ENCODE measurements at places on chromosomes 2 and 18. TPM values are rescaled to one million over a fixed set of nuclear protein-coding genes. Genes with fewer than 3 reads are reported as not detected.

CFAP65 gene
- total RNA-seq = not detected

DNA sequence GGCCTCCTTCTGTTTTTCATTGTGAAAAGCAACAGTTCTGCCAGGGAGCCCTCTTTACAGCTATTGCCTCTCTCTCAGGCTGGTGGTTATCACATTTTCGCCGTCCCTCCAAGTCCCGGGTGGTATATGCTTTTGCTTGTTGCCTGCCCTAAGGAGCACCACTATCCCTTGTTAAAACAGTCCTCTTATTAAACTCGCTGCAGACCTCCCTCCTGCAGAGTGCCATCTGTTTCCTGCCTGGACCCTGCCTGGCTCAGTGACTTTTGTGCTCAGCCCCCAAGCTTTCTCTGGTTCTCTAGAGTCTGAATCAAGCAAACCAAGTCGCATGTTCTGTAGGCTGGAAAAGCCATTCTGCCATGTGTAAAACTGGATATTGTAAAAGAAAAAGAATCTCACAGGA lies 72.1 kb upstream of the FHL2 start:
- no peaks in the 10 kb centered on the region for H3K36me3 ChIP-seq
- H3K27ac ChIP-seq = no peak overlapping the region
- peaks cover 29% of the 10 kb centered on the region for H3K4me1 ChIP-seq

TTC31 gene
- total RNA-seq = 43.9 TPM

- H3K4me1 ChIP-seq = peaks cover 20% of the 10 kb centered on the region
- H3K36me3 ChIP-seq = no peaks in the 10 kb centered on the region
- H3K27ac ChIP-seq = no peak overlapping the region
- no peak overlapping the region for H3K4me3 ChIP-seq
- peak; percentile 4 for DNase-seq
Observed at GRCh38 chr18:22831441-22831904, 101.7 kb upstream of the RBBP8 start.

GRCh38 chr2:166773308-166773949 lies 114.9 kb upstream of the XIRP2 start:
- no peak for DNase-seq
- no peaks in the 10 kb centered on the region for H3K36me3 ChIP-seq
- no peak overlapping the region for H3K4me3 ChIP-seq

DNA sequence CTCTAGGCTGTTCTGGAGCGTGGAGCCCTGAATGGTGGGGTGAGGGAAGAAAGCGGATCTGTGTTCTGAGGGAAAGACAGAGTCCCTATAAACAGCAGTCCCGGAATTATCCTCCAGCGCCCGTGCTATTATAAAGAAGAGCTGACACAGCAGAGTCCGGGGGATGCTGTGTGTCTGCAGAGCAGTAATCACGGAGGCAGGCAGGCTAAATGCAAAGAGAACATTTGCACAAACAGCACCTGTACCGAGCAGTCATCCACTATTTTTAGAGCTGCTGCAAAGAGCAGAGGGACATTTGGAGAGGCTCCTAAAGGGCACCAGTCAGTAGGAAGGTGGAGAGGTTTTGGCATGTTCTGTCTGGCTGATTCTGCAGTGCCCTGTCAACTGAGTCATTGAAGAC lies 293.8 kb upstream of the SLC14A2 start:
- no peak for DNase-seq
- no peaks in the 10 kb centered on the region for H3K27me3 ChIP-seq
- H3K27ac ChIP-seq = no peak overlapping the region

GAREM2 gene
- total RNA-seq = 1.9 TPM

EXOC6B gene
- 11.6 TPM for total RNA-seq

IRS1 gene
- 4.6 TPM for total RNA-seq

All from activated T-cell treated with anti-CD3 and anti-CD28 coated beads, Interleukin-2, amount 50 U/mL, for 72 hours (primary cell).